Stimulated activated CD4-positive, alpha-beta T cell treated with anti-CD3 and anti-CD28 coated beads, Interleukin-4, amount 100 ng/mL, for 1 hour (primary cell): ENCODE measurements at places on chromosomes 5 and 9.

- no peak for DNase-seq
These were observed 27.8 kb upstream of the ALDOB start for GRCh38 chr9:101463397-101463796.

DNA sequence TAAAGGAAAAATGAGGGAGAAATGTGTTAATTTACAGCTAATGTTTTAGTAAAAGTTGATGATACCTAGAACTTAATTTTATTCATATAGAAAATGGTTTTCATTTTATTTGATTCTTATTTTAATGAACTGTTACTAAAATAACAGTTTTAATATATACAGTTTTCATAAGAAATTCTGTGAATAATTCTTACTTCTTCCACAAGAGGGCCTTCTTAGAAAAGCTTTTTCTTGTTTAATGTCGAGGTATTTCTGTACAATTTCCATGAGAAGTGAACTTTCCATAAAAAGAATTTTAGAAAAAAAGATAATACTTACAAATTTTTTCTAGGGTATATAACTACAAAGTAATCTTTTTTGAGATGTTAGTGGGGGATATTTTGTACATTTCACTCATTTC lies 73.9 kb downstream of the KLF9 start:
- no peak for DNase-seq

GRCh38 chr9:118732998-118733397 lies 636.2 kb downstream of the BRINP1 start:
- DNase-seq = no peak

- DNase-seq = peak; percentile 82
These were observed at the start of gene MED7 for GRCh38 chr5:157142317-157143126. Gene MED7, minus strand, starts transcription at chr5:157142865. Its CDS starts 3,434 bp downstream, at chr5:157139431.

DNA sequence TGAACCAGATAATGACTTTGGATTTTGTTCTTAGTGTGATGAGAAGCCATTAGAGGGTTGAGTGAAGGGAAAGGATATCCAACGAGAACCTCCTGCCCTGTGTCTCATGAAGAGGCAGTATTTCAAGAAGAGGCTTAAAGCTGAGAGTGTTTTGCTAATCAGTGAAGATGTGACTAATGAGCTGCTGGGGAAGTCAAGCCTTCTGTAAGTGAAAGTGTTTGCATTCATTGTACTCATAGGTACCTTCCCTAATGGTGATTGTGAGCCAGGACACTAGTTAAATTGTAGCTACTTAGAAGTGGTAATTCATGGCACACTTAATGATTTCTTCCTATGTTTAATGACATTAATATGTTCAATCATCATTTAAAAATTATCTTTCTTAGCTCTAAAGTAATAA lies 23.7 kb downstream of the PIP5K1B start:
- DNase-seq = no peak
